ENCODE measurements at places on chromosomes 13 and 19. TPM values are rescaled to one million over a fixed set of nuclear protein-coding genes. Genes with fewer than 3 reads are reported as not detected.

Gene ZNF793
- polyA plus RNA-seq: 1.1 TPM

Gene CSNK1G2
- 80.2 TPM for polyA plus RNA-seq

Gene BCKDHA
- polyA plus RNA-seq: 54.5 TPM

Gene GDF15
- 45.4 TPM for polyA plus RNA-seq

Gene TEX29
- polyA plus RNA-seq: 0.19 TPM

Gene CGB3
- not detected for polyA plus RNA-seq

Gene PAK4
- polyA plus RNA-seq: 34.8 TPM

Gene CAPS
- 90.2 TPM for polyA plus RNA-seq

Gene ANGPTL8
- 1.0 TPM for polyA plus RNA-seq

Gene FPR3
- 15.8 TPM for polyA plus RNA-seq

Gene TSSK6
- polyA plus RNA-seq: 0.89 TPM

Gene WDR88
- not detected for polyA plus RNA-seq

Gene ONECUT3
- polyA plus RNA-seq: not detected

Gene CYP4F8
- polyA plus RNA-seq: not detected

Gene TBC1D4
- polyA plus RNA-seq: 7.7 TPM

Gene FFAR1
- 1.1 TPM for polyA plus RNA-seq

Gene ZNF675
- polyA plus RNA-seq: 3.7 TPM

Gene BRCA2
- 1.1 TPM for polyA plus RNA-seq

Gene ZNF320
- polyA plus RNA-seq: 8.3 TPM

Gene MZT1
- 7.5 TPM for polyA plus RNA-seq

Gene FBXO27
- 2.9 TPM for polyA plus RNA-seq

Gene KLK14
- 0.49 TPM for polyA plus RNA-seq

Gene PABPC3
- polyA plus RNA-seq: 0.10 TPM

Gene CASP14
- polyA plus RNA-seq: not detected

Gene LCP1
- polyA plus RNA-seq: 42.9 TPM

Gene TMPRSS9
- polyA plus RNA-seq: 0.05 TPM

Gene TPRX1
- polyA plus RNA-seq: not detected

Gene SMIM24
- polyA plus RNA-seq: 0.10 TPM

Gene B3GNT3
- polyA plus RNA-seq: 3.0 TPM

Gene FREM2
- 1.6 TPM for polyA plus RNA-seq

Gene KLK13
- polyA plus RNA-seq: 4.5 TPM

Gene U2AF1L4
- 13.0 TPM for polyA plus RNA-seq

Gene CNFN
- polyA plus RNA-seq: 2.2 TPM

Gene PGLYRP1
- 1.0 TPM for polyA plus RNA-seq

Gene CCDC9
- polyA plus RNA-seq: 30.0 TPM

Gene TICAM1
- 19.7 TPM for polyA plus RNA-seq

Gene PRTN3
- polyA plus RNA-seq: 0.85 TPM

Gene FGF21
- polyA plus RNA-seq: not detected

Gene CNN1
- 27.8 TPM for polyA plus RNA-seq

Gene SIAH3
- 0.06 TPM for polyA plus RNA-seq

Gene ATP4B
- not detected for polyA plus RNA-seq

Gene KLK15
- not detected for polyA plus RNA-seq

Gene SYCN
- not detected for polyA plus RNA-seq
